Fibroblast of skin of right biceps (primary cell): ENCODE measurements at places on chromosomes 7 and 10.

- DNase-seq = peak; percentile 88
These were observed 116.0 kb downstream of the BUB3 start for GRCh38 chr10:123270221-123270620.

- peak; percentile 69 for DNase-seq
These were observed 38.5 kb downstream of the GHRHR start for GRCh38 chr7:31002256-31002655.

- no peak for DNase-seq
These were observed 1.1 kb upstream of the PRLHR start for GRCh38 chr10:118596426-118597124.

DNA sequence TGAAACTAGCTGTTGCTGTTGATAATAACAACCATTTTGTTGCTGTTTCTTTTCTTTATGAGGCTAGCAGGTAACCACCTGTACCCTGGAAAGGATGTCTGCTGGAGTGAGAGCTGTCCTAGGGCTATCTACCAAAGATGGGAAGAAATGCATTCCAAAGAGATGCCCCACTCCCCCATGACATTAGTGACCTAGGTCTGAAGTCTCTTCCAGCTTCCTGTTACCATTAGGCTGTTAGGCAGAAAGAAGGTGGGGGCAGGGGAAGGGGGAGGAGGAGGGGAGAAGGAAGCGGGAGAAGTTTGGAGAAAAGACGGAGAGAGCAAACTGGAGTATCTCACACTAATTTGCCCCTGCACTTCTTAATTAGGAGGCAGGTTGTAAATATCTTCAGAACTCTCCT lies 118.5 kb downstream of the ABLIM1 start:
- no peak for DNase-seq

DNA sequence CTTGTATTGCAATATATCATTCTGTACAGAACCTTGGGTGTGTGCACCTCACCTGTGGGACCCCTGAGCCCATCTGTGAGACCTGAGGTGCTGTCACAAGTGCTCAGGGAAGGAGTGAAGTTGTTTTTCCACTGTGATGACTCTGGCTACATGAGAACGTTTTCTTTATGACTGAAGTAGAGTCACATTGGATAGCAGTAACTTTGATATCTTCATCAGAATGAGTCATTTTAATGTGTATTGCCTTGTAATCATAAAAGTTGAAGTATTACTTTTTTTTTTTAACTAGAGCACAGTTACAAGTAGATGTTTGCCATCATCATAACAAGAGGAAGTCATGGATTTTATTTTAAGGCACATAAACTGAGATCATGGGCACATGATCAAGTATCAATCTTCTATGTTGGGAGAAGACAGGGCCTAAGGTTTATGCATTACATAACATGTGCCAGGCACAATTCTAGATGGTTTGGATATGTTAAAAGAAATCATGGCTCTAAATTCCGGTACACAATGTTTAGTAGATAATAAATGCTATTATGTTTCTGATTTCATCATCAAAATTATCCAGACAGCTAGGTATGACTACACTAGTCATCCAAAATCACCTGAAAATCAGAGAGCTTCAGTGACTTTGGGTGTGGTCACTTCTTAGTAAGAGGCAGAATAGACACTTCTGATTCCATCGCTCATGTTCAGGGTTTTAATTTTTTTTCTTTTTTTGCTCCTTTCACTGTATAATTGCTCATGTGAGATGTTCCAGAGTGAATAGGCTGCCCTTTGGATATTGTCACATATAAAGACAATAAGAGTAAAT lies 82.7 kb upstream of the KLF6 start:
- peak; percentile 31 for DNase-seq

GRCh38 chr10:85594239-85594638 lies 772.4 kb downstream of the GRID1 start:
- no peak for DNase-seq

GRCh38 chr7:120617275-120617674 lies 240.7 kb downstream of the TSPAN12 start:
- DNase-seq = no peak

DNA sequence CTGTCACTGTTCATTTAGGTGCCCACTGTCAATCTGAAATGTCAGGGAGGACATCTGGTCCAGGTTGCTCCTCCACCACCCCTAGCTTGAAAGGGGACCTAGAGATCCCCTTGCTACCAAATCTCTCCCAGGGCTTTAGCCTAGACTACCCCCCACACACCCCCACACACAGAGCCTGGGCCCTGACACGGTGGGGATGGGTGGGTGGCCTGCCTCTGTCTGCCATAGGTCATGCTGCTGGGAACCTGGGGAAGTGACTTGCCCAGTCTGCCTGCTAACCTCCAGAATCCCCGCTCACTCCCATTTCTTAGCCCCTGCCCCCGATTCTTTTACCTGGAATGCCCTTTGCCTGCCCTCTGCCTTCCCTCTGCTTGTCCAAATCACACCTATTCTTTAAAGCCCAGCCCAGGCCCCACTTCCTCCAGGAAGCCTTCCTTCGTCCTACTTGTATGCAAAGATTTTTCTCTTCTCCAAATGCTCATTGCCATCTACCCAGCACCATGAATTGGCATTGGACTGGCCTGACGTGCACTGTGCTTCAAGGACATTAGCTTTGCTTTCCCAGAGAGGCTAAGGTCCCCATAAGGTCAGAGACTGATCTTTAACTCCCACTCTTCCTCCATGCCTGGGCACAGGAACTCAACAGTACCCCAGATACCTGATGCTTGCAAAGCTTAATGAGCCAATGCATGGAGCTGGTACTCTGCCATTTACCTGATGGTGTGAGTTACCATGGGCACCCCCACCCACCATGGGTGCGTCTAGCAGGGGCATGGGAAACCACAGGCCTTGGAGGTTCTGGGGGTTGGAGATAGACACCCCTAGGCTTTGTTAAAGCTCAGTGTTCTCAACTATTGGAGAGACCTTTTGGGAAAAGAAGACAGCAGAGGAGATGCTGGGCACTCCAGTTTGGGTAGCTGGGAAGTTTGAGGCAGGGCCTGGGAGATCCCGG lies 2.0 kb upstream of the SMARCD3 start:
- no peak for DNase-seq

DNA sequence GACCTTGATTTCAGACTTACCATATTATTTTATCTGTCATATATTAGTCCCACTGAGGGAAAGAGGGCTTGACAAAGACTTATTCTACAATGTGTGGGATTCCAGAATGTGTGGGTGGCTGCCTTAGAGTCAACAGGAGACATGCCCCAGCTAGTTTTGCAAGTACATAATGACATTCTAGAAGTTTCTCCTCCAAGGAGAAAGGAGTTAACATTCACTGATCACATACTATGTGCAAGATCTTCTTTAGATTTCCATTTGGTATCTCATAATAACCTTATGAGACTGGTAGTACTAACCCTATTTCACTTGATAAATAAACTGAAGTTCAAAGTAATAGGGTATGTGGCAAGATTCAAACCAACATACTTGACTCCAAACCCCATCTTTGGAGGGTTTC lies 25.2 kb downstream of the IRF5 start:
- DNase-seq = no peak

GRCh38 chr7:25672496-25672895 lies 444.2 kb upstream of the NPVF start:
- no peak for DNase-seq

DNA sequence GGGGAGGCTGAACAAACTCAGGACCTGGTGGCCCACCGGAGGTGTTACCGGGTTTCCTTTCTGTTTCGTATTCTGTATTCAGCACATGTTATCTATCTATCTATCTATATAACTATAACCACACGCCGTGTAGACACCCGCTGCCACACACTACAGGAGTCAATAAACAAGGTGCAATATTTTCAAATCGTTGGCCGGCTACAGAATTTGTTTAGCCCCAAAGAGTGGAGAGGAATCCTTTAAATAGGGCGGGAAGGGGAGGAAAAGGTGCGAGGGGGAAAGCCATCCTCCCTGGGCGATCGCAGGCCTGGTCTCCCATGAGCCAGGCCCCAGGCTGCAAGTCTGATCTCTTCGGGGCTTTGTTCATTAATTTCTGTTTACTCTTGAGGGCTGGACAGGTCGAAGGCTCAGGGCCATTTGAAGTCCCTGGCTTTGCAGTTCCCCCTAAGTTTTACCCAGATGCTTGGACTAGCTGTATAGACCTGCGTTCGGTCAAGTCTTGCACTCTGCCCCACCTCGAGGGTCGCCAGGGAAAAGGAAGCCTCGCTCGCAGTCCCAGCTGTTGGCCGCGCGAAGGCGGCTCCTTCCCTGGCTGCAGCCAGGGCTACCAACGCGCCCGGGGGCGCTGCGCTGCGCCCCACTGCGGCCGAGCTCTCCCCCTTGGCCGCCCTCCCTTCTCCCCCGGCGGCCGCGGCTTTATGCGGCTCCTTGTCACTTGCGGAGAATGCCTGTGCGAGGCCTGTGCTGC lies 3.8 kb downstream of the NKX2-3 start:
- DNase-seq = no peak

DNA sequence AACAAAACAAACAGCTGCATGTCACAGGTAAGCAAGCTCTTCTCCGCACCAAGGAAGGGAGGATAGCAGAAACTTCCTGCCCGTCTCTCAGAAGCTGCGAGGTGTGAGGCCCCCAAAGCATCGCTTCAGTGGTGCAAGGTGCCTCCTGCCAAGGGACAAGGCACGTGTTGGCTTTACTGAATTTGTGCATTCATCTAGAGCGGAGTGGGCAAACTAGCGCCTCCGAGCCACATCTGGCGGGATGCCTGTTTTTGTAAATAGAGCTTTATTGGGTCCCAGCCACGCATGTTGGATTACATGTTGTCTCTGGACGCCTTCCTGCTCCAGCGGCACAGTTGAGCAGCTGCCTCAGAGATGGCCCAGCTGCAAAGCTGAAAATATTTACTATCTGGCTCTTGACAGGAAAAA lies 27.7 kb downstream of the PHYH start:
- DNase-seq = no peak

DNA sequence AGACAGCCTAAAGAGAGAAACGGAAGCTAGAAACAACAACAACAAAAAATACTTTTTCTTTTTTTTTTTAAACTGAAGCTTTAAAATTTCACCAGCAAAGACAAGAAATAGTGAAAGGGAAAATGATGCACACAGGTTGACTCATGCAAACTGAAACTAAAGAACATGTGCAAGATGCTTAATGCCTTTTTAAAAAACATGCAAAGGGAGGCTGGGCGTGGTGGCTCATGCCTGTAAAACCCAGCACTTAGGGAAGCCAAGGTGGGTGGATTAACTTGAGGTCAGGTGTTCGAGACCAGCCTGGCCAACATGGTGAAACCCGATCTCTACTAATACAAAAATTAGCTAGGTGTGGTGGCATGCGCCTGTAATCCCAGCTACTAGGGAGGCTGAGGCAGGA lies 15.1 kb upstream of the CUBN start:
- peak; percentile 22 for DNase-seq

GRCh38 chr10:49138361-49138891 lies 4.6 kb upstream of the FAM170B start:
- DNase-seq = peak; percentile 95

- DNase-seq = no peak
These were observed 167.1 kb downstream of the DIP2C start for GRCh38 chr10:522350-522749.

- DNase-seq = no peak
These were observed 34.2 kb downstream of the FIGNL1 start for GRCh38 chr7:50415844-50416364.

DNA sequence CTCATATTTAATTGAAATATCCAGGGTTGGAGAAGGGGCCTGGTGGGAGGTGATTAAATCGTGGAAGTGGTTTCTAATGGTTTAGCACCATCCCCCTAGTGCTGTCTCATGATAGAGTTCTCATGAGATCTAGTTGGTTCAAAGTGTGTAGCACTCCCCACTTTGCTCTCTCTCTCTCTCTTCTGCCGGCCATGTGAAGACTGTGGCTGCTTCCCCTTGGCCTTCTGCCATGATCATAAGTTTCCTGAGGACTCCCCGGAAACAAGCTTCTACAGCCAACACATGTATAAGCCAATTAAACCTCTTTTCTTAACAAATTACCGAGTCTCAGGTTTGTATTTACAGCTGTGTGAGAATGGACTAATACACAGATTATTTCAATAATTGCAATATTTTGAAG lies 305.8 kb upstream of the KCND2 start:
- DNase-seq = no peak

DNA sequence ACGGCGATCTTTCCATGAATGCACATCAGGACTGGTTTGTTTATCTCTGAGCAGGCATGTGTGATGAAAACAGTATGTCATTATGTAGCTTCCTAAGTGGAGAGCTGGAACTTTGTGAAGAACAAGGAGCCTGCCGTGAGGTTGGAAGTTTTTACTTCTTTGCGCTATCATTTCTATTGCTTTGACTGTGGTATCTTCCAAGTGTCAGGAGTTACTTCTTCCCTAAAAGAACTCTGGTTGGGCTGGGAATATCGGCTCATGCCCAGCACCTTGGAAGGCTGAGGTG lies 167.4 kb upstream of the AHR start:
- no peak for DNase-seq

GRCh38 chr10:119241066-119241465 lies 33.7 kb downstream of the GRK5 start:
- no peak for DNase-seq

DNA sequence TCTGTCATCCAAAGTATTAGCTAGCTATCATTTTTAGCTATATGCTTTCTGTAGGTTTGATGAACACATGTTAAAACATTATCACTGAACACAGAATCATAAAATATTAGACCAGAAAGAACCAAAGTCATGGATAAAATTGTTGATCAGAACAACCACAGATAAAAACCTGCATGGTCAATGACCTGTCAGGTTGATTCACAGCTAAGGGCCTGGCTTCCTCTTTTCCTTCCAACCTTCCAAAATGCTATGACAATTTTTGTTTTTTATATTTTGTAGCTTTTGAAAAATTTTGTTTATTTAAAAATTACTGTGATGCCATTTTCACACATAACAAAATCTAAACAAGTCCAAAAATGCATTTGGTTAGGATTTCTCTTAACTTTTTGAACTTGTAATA lies 444.4 kb upstream of the CHRM2 start:
- DNase-seq = no peak

DNA sequence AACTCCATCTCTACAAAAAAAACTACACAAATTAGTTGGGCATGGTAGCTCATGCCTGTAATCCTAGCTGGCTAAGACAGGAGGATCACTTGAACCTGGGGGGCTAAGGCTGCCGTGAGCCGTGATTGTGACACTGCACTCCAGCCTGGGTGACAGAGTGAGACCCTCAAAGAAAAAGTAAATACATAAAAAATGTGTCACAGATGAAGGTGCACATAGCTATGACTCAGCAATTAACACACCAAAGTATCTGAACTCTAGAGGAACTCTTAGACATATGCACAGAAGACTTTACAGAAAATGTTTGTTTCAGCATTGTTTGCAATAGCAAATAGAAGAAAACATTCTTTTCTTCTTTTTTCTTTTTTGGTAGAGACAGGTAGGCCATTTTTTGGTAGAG lies 8.3 kb downstream of the C10orf62 start:
- DNase-seq = peak; percentile 25

- DNase-seq = peak; percentile 43
These were observed 39.6 kb upstream of the MET start for GRCh38 chr7:116632384-116632783.
